Caudate nucleus (tissue), 63 donors: ENCODE measurements at places on chromosomes 7 and 10.

DNA sequence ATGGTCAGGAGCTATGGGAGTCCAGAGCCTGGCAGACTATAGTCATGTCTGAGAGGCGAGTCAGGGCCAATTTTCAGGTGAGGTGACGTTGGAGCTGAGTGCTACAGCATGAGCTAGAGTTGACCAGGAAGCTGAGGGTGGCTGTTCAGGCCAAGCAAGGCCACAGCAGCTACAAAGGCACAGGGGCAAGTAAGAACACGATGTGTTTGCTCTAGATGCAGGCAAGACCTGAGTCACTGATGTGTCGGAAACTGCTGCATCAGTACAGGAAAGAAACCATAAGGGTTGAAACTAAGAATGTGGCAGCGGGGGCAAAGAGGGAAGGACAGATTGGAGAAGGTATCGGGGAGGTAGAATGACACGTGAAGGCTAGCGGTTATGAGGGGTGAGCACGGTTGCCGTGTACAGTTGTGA lies 11.8 kb upstream of the RRP12 start:
- DNase-seq = no peak

DNA sequence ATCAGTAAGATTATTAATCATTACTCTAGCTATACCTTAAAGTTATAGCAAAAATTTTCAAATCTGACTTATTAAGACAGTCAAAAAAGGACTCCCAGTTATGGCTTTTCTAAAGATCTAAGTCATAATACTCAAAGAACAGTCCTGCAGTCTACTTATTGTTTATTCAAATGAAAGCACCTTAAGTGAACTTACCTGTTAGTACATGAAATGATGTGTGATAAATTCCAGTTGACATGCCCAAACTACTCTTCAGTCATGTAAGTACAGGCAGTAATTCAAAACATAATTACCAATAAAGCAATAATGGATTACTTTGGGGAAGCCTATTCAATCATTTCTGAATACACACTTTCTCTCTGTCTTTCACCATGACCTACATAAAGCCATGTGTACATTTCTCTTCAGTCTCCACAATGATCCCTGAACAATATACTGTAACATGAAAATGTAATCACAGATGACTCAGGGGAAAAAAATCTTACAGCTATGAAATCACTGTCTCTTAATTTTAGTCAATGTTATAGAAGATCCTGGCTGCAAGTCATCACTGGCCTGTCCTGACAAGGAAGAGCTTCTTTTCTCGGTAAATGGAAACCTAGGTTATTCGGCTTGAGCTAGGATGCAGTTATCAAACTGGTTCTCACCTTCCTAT lies 420.7 kb upstream of the LRRTM3 start:
- DNase-seq = no peak

DNA sequence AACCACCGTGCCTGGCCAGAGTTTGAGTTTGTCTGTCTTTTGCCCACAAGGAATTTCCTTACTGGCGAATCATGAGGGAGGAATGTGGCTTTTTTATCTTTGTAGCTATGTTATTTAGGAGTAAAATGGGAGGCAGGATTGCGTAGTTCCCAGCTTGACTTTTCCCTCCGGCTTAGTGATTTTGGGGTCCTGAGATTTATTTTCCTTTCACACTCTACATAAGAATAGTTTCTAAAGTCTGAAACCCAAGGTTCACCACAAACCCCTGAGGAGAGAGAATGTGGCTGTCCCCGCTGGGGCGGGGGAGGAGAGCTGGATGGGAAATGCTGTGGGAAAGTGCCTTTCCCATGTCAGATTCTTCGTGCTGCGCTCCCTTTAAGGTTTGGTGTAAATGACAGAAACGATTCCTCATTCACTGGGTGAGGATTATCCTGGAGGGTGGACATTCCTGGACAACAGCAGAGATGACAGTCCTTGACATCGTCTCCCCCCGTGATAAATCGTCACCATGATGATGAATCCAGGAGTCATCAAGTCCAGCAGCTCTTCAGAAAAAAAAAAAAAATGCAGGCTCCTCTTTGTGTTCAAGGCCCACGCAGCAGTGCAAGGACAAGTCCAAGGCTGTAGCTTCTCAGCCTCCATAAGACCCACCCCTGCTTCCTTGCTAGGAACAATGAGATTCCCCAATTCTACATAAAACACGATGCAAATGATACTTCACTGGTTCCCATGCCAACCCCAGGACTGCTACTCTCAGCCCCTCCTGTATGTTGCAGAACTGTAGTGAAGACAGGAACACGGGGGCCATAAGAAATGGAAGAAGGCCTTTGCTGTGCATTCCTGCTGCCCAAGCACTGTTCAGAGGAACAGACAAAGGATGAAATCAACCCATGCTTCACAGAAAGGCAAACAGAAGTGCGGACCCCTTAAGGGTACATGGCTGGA lies 233.1 kb downstream of the CCDC3 start:
- DNase-seq = no peak

DNA sequence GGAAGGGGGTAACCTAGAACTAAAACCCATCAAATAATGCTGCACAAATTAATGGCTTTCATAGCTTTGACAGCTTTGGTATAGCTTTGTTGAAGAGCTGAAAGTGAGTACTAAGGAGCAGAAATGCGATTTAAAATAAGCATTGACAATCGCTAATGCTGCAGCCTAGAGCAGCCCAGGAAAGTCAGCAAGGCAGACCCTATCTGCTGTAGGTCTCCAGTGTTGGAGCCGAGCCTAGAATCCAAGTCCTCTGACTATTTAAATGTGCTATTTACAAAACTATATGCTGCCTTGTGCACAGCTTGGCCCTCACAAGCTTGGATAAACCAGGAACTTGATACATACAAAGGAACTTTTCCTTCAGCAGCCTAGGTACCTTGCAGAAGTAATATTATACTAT lies 64.9 kb upstream of the ASAH2 start:
- DNase-seq = no peak

DNA sequence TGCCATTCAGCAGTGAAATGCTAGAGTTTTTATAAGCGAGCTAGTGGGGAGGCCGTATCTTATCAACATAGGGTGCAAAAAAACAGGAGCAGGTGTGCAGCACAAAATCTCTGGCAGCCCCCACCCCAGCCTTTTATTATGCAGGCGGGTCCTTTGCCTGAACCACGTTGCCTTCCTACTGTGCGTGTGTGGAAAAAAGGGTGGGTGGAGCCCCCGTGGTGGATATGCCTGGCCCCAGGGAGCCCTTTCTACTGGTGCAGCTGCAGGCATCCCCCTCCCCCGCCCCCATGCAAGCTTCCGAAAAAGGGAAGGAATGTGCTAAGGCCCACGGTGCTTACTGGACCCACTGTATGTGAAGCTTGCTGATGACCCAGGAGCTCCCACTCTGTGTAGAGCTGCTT lies 175.9 kb downstream of the USP6NL start:
- DNase-seq = no peak

GRCh38 chr7:17902599-17902998 lies 37.7 kb downstream of the SNX13 start:
- DNase-seq = no peak

- no peak for DNase-seq
Observed at GRCh38 chr10:107496594-107496993, 332.1 kb upstream of the SORCS1 start.

DNA sequence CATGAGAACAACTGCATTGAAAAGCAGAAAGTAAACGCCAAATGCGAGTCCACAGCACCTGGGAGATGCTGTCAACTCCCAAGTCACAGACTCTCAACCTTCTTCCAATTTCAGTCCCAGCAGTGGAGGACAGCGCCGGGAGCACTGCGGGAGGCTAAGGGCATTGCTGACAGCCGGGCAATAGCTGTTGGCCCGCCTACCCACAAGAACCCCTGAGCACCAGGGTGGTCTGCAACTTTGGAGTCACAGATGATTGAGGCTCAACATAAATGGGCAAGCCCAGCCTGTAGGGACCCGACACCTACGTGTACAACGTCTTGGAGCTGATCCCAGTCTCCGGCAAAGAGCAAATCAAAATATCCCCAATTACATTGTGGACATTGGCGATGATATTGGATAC lies 262.9 kb downstream of the TCERG1L start:
- DNase-seq = no peak

- no peak for DNase-seq
Observed at GRCh38 chr10:124300735-124301134, 118.0 kb downstream of the OAT start.
